Hippocampal formation (tissue), 2 donors: ENCODE measurements at places on chromosomes 2 and 18.

DNA sequence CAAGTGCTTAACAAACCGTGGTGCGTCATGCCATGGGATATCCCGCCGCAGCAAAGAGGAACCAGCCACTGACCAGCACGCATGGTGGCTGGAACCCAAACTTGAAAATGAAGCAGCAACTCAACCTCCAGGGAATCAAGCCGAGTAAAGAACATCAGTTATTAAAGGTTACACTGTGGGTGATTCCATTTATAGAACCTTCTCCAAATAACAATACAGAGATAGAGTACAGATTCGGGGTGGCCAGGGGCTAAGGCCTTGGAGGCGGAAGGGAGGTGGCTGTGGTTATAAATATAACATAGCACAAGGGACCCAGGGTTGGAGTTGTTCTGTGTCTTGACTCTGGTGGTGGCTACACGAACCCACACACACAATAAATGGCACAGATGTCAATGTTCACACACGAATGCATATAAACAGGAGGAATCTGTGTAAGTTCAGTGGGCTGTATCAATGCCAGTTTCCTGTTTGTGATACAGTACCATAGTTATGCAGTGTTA is 123.1 kb downstream of the EIPR1 start:
- DNase-seq = no peak

DNA sequence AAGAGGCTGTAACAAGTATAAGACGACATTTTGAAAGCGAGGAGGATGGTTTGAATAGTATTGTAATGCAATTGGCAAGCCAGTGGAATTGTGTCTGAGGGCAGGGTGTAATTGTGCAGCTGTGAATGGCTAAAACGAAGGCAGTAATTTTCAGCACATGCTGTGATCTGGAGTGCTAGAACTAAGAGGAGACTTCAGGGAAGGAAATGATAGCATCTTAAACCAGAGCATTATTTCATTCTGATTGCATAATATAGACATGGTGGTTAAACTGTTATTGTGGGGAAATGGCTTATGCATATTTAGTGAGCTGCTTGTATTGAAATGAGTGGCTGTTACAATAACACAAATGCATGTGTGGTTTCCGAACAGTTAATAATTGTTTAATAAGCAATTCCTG is 36.3 kb downstream of the THSD7B start:
- DNase-seq = no peak

GRCh38 chr2:6947929-6948676 is 30.9 kb downstream of the RNF144A start:
- no peak for DNase-seq

- DNase-seq = no peak
Observed at GRCh38 chr2:213766465-213766901, 482.2 kb downstream of the SPAG16 start.

DNA sequence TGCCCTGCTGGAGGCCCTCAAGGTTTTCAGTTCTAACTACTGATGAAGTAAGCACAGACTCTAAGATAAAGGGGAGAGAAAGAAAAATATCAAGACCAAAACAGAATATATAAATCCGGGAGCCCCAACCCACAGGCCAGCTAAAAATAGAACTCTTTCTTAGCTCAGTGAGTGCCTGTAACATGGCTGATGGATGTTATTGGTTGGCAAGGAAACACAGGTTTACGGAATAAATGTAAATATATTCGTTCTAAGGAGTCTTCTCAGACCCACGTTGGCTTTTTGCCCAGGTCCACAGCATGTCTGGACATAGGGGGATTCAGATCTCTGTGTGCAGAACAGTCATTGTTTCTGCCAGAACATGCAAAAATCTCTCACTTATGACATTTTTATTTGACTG is 139.0 kb upstream of the SERPINE2 start:
- DNase-seq = no peak

- no peak for DNase-seq
Observed at GRCh38 chr2:196276421-196276820, 105.0 kb upstream of the STK17B start.

DNA sequence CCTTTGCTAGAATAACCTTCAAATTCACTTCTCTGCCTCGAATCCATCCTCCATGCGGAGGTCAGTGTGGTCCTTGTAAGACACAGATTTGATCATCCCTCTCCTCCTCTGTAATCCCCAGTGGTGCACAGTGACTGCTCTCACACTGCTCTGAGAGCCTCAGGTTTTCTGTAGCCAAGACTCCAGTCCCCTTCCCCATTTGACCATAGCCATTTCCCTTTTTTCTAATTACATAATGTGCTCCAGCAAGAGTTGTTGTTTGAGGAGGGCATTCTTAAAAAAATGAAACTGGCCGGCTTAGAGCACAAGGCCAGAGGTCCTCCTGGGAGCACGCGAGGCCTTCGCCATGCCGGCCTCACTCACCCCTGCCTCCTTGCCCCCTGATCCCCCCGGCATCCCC is 34.7 kb upstream of the LPIN1 start:
- DNase-seq = no peak

DNA sequence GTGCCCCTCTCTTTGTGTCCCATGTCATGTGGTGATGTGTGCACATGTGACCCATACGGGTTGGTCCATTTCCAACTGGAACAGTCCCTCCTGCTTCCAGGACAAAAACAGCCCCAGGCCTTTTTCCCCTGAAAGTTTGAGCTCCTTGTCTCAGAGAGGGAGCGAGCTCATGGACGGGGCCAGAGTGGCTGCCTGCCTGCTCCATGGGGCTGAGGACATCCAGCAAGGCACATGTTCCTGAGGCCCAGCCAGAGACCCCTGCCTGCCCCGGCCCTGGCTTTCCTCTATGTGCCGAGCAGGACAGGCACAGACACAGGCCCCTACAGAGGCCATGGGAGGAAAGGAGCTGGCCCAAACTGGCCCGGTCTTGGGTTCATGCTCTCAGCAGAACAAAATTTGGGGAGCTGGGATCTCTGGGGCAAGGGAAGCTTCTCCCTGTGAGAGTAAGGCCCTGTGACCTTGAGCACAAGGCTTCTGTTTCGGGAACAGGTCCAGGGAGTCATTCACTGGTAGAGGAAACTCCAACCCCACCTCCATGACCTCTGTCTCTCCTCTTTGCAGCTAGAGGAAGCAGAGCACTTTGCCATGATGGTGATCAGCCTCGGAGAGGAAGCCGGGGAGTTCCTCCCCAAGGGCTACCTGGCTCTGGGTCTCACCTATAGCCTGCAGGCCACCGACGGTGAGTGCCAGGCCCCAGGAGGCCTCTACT is 105.8 kb upstream of the MCFD2 start:
- DNase-seq = no peak

GRCh38 chr2:236675051-236675450 is 105.4 kb downstream of the ACKR3 start:
- DNase-seq = no peak

DNA sequence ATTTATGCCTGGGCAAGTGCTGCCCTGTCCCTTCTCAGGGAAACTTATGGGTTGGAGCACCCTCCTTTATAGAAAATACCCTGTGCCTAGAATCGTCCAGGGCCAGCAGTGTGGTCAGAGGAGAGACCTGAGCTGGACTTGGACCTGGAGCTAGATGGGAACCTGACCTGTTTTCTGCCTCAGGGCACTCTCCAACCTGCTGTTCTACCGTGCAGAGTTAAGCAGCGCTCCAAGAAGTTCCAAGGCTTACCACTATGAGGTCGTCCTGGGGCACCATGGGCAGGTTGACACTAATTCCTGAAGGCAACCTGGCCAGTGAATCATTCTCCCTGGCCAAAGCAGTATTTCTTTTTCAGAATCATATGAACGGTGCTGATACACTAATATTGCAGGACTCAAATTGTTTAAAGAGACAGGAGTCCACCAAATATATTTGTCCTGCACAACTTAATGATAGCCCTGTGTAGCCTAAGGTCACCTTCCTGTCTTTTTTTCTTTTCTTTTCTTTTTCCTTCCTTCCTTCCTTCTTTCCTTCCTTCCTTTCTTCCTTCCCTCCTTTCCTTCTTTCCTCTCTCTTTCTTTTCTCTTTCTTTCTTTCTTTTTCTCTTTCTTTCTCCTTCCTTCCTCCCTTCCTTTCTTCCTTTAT is 455.4 kb upstream of the HNMT start:
- DNase-seq = no peak

DNA sequence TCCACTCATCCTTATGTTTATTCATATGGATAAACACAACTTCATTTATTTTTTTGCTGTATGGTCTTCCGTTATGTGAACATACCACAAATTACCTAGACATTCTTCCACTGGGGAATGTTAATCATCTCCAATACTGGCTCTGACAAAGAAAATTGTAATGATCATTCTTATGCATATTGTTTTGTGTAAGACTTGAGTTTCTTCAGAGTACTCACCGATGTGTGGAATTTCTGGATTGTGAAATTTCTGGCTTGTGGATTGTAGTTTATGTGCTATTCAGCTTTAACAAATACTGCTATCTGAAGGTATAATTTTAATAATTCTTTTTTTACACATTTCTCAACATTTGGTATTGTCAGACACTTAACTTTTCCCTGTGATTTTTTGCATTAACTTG is 212.2 kb upstream of the THUMPD2 start:
- no peak for DNase-seq

- DNase-seq = no peak
Observed at GRCh38 chr2:161975813-161976160, 98.2 kb downstream of the DPP4 start.

DNA sequence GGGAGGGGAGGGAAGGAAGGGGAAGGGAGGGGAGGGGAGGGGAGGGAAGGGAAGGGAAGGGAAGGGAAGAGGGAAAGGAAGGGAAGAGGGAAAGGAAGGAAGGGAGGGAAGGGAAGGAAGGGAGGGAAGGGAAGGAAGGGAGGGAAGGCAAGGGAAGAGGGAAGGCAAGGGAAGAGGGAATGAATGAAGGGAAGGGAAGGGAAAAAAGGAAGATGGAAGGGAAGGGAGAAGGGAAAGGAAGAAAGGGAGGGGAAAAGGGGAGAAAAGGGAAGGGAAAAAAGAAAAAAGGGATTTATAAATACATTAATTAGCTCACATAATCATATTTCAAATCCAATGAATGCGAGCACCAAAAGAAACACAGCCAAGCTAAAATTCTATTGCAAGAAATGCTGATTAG is 202.9 kb upstream of the LRRTM4 start:
- no peak for DNase-seq

- DNase-seq = no peak
Observed at GRCh38 chr2:4895371-4895770, 796.8 kb upstream of the SOX11 start.

GRCh38 chr2:149597668-149598326 is 10.2 kb upstream of the MMADHC start:
- peak; percentile 81 for DNase-seq

DNA sequence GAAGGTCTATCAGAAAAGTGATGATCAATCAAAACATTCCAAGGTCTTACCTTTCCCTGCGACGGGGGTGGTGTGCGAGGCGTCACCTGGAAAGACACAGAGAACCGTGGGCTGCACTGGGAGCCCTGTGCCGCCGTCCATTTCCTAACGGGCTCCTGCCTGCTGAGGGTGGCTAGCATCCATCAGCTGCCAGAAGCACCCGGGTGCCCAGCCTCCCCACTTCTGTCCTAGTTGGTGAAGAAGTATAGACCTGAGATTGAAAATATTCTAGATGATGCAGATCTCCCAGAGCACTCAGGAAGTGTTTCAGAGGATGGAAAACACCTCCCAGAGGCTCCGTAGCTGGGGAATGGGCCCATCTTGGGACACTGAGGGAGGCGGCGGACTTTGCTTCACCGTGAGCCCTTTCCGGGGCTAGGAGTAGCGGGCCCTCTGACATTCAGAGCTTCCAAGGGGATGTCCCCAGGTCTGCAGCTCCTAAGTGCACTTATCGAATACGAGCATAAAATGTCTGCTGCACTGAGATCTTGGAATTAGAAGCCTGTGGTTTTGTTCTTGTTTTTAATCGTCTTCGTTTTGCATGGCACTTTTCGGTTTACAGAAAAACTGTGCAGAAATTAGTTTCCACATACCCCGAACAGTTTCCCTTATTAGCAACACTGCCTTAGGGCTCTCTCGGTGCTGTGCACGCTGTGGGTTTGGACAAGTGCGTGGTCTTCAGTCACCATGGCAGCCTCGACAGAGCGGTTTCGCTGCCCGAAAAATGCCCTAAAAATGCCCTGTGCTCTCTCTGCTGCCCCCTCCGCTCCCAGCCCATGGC is 143.5 kb downstream of the MBP start:
- no peak for DNase-seq

GRCh38 chr18:59779979-59780378 is 82.8 kb upstream of the CCBE1 start:
- no peak for DNase-seq

DNA sequence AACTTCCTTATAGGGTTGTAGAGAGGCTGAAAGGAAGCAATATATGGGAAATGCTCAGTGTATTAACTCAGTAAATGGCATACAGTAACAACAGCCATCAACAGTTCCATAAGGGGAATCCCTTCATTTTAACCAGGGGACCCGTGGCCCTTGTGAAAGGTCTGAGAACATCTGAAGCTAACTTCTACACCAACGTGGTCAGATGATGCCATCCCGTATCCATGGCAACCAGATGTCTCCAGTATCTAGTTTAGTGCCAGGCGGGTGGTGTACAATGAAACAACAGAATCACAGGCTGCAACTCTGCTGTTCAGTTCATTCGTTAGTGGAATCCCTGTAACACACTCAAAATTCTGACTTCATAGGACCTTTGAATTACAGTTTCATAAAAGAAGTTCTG is 162.3 kb downstream of the TGIF1 start:
- DNase-seq = peak; percentile 23

GRCh38 chr2:62923242-62923641 is 127.4 kb upstream of the OTX1 start:
- no peak for DNase-seq

GRCh38 chr2:26000561-26001082 is 18.3 kb upstream of the KIF3C start:
- DNase-seq = no peak

DNA sequence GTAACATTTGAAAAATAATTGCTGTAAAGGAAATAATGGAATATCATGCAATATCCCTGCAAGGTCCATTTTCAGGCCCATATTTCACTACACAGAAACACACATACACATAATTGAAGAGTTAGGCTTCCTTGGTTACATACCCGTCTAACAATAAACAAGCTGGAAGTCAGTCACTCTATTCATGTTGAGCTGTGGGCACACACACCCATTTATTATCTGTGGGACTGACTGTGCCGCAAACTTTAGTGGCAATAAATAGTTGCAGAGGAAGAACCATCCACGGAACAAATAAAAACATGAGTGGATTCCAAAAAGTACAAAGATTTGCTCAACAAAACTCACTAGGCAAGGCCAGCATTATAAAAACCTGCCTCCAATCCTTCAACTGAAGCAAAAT is 24.8 kb downstream of the PID1 start:
- DNase-seq = no peak

- no peak for DNase-seq
Observed at GRCh38 chr2:191150230-191150599, 579 bp downstream of the STAT4 start.

DNA sequence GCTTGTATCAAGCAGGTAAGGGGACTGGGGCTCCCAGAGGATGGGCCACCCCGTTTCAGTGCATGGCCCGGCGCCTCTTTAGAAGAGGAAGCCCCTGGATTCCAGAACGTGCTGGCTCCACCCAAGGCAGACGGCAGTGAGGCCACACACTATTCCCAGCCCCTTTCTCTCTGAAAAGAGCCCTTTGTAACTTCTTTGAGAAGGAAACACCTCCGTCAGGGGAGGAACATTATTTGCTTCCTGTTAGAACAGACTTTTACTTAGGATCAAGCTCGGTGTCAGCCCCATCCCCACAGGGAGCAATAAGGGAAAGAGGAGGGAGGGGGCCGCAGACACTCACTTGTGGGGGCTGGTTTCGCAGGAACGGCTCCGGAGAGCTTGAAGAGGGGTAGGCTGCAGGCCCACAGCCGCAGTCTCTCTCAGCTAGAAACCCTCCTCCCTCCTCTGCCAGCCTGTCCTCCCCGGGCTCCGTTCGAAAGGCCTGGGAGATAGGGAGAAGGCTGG is 49.6 kb upstream of the RMDN2 start:
- no peak for DNase-seq
